Fibroblast of skin of left biceps (primary cell): ENCODE measurements at places on chromosomes 13 and 19.

DNA sequence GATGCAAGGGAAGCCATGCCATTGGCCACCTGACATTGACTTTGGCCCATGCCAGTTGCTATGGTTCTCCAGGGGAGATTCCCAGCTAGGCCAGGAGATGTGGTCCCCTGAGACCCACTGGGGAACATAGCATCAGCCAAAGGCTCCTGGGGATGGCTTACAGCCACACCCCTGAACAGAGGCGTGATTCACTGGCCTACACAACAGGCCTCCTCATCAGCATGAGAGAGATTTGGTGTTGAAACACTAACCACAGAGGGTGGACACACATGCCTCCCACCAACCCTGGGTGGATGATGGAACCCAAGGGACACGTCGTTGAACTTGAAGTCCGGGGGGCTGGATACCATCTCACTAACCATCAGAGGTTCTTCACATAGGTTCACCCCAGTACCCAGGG is 14.4 kb downstream of the IQCN start:
- no peak for DNase-seq

- DNase-seq, result no peak
Observed at GRCh38 chr13:76009267-76009890, 373.2 kb downstream of the LMO7 start.

DNA sequence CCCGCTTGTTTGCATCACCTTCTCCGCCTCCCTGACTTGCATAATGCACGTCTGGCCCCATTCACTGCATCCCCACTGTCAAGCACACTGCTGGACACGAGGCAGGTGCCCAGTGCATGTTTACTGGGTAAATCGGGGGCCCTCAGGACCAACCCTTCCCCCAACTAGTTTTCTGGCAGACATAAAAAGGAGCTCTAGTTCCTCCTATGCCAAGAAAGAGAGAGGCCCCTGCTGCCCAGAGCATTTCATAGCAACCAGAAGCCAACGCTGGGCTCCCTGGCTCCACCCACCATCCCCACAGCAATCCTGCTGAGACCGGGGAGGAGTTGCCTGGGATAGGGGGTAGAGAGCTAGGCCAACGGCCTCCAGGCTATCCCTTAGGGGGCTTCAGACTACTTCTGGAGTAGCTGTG is 23.2 kb downstream of the ANKRD27 start:
- no peak for DNase-seq

DNA sequence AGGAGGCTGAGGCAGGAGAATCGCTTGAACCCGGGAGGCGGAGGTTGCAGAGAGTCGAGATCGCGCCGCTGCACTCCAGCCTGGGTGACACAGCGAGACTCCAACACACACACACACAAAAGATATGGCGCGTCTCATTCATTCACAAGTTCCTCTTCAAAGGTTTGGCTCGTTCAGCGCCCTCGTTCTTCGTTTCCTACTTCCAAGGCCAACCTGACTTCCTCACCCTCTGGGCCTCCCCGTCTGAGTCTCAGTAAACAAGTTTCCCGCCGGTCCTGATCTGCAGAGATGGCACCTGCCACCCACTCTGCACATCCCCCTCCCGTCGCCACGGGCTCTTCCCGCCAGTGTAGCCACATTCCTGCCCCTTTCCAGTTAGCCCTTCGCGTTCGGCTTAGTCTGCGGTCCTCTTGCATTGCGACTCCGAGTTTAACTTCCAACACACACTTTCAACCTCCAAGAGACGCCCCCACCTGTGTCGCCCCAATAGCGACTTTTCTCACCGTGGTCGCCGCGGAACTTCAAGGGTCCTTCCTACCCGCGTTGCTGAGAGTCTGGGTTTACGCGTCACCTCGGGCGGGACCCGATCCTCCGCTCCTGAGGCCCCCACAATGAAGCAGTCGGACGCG is 1.3 kb upstream of the BSG start:
- DNase-seq, result no peak

DNA sequence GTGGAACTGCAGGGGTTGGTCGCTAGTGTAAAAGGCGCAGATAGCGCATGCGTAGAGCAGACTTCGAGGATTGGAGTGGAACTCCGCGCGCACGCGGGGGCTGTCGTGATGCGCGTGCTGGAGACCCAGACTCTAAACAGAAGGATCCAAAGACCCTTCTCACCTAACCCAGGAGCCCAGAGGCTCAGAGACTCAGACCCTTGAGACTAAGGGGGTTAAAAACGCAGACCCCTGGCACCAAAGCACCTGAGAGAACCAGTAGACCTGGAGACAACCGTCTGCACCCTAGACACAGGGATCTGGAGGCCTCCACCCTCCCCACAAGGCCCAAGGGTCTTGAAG is 567 bp upstream of the CTU1 start:
- DNase-seq, result no peak

GRCh38 chr19:35000647-35001501 is 751 bp downstream of the GRAMD1A start:
- DNase-seq, result no peak

GRCh38 chr19:459724-460511 is 915 bp downstream of the SHC2 start:
- DNase-seq, result no peak

DNA sequence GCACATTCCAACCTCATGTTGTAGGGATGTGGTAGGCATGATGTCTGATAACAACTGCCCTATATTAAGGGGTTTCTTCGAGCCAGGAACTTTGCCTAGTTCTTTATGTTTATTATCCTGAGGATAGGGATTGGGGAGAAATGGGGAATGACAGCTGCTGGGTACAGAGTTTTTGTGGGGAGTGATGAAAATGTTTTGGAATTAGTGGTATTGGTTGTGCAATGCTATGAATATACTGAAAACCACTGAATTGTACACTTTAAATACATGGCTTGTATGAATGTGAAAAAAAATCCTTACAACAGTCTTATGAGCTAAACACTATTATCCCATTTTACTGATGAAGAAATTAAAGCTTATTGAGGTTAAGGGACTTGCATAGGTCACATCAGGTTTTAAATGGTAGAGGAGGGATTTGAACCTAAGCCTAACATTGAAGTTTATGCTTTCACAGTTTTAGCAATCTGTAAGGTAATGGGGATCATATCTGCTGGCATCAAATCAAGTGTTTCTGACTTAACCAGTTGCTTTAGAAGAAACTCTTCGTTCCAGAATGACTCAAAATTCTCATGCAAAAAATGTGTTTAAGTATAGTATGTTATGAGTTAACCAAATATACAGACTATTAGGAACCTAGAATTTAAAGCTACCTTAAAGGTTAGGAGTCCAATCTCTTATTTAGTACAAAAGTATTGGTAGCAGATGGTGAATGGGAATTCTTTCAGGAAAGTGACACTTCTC is 61.4 kb downstream of the ERCC5 start:
- no peak for DNase-seq

DNA sequence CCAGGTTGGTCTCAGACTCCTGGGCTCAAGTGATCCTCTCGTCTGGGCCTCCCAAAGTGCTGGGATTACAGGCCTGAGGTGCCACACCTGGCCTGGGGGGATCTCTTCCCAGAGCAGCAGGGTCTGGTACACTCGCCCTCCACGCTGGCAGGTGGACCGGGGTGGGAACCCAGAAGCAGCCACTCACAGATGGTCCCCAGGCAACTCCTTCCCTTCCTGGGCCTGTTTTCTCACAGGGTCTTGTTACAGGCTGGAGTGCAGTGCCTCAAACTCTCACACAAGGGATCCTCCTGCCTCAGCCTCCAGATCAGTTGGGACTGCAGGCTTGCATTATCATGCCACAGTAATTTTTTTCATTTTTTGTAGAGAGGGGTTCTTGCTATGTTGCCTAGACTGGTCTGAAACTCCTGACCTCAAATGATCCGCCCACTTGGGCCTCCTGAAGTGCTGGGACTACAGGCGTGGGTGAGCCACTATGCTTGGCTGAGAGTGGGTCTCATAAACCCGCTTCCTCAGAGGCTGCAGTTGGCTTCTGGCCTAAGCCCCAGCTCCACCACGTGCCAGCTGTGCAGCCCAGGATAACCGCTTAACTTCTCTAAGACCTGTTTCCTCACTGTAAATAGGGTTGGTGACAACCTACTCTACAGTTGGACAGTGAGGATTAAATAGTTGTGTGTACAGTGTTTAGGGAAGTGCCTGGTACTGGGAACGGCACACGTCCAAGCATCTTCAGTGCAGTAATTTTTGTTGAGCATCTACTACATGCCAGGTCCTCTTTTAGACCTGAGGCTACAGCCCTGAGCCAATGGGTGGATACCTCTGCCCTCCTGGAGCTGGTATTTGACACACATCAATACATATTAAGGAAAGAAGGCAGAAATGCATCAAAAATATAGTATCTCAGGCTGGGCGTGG is 871 bp upstream of the CCER2 start:
- DNase-seq, result no peak

DNA sequence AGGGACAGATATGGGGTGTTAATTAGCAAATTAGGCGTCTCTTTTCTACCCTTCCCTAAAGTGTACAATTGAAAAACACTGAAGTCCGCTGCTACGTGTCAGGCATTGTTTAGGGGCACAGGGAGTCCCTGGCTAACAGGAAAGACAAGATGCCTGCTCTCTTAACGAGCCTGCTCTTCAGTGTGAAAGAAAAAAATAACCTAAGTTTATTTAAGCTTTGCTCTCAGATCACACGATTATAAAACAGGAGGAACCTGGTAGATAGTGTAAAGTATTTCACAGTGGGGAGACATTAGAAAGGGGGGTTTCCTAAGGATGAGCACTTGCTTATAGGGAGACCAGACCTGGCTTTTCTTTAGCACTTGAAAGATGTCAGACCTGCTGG is 38.7 kb downstream of the IGFL2 start:
- no peak for DNase-seq

DNA sequence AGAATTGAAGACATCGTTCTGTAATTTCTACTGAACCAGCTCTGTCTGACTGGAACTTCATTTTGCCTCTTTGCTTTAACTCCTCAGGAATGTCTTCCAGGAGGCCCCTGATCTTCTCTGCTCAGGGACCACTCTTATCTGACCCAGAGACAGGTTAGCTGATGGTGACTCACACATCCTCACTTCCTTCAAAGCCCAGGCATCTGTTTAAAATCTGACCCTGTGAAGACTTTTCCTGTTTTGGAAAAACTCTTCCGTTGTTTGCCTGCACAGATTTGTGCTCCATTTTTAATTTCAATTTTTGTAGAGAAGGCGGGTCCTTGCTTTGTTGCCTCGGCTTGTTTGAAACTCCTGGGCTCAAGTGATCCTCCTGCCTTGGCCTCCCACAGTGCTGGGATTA is 1.6 kb downstream of the ARL11 start:
- DNase-seq, result no peak

DNA sequence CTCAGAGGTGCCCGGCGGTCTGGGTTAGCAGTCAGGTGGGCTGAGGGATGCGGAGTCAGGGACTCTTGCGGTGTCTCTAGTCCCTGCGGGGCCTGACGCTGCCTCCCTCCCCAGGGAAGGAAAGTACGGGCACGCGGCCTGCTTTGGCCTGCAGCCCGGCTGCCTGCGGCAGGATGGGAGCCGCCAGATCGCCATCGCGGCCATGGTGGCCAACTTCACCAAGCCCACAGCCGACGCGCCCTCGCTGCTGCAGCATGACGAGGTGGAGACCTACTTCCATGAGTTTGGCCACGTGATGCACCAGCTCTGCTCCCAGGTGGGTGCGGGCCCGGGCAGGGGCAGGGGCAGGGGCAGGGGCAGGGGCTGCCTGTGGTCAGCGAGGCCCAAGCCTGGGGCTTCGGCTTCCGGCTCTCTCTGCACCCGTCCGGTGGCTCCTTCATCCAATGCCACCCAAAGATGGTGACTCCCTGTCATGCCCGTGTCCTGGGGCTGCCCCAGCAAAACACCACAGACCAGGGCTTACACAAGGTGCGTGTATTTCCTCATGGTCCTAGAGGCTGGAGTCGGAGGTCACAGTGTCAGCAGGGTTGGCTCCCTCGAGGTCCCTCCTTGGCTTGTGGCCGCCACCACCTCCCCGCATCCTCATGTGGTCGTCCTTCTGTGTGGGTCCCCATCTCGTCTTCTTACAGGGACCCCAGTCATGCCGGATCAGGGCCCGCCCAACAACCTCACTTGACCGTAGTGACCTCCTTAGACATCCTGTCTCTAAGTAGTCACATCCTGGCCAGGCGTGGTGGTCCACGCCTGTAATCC is 11.3 kb upstream of the ZNF554 start:
- DNase-seq, result no peak

DNA sequence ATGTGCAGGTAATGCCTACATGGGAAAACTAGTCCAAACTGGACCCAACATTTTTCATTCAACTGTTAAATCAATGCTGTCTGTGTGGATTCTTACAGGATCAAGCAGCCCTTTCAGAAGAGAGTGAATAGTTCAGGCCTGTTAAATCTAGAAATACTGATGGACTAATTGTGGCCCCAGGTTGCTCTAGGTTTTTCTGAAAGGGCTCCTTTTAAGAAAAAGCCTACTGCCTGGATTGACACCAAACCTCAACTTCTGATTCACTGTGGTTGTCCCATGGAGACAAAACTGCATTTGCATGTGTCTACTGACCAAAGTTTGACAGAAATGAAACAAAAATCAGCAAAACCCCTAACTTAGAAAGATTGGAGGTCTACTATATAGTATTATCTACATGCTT is 437.0 kb downstream of the KLF12 start:
- DNase-seq, result no peak

GRCh38 chr13:95647321-95647720 is 2.8 kb upstream of the DZIP1 start:
- no peak for DNase-seq

DNA sequence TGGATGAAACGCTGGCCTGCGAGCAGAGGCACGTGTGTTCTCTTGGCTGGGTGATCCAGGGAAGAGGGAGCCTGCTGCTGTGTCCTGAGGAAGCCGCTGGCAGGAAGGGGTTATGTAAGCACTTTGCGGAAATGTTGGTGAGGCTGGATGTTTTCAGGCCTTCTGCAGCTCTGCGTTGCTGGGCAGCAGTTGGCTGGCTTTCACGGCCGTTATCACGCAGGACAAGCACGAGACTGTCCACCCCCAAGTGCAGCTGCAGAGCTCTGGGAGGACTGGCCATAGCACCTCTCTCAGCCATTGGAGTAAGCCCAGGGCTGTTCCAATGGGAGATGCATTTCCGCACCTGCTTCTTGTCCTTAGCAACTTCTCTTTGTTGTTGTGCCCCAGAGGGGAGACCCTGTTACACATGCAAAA is 146.9 kb upstream of the SOX21 start:
- no peak for DNase-seq

GRCh38 chr13:99322297-99323103 is 15.3 kb upstream of the GPR183 start:
- DNase-seq, result peak; percentile 53

DNA sequence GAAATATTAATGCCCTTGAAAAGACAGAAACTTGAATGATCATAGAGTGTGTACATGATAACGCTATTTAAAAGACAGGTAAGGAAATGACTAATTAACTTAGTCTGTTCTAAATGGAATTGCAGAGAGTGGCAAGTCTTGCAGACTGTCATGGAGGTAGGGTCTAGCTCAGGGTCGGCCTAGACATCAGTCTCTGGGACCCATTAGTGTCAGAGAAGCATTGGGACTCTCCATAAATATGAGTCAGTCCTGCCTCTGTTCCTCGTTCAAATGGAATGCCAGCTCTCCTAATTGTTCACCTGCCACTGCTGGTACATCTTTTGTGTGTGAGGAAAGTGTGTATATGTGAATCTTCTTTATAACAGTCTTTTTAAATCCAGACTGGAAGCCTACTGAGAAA is 28.0 kb downstream of the PCDH20 start:
- no peak for DNase-seq
